ENCODE measurements at places on chromosomes 13 and 19. TPM values are rescaled to one million over a fixed set of nuclear protein-coding genes. Genes with fewer than 3 reads are reported as not detected.

Gene GIPC3
- total RNA-seq, result 0.65 TPM

Gene CKM
- under 0.01 TPM for total RNA-seq

Gene C19orf25
- 17.5 TPM for total RNA-seq

- DNase-seq, result no peak
These were observed 645.1 kb downstream of the UQCRFS1 start for GRCh38 chr19:28567834-28568233.

- DNase-seq, result no peak
These were observed 16.6 kb upstream of the USP12 start for GRCh38 chr13:27188239-27188638.

DNA sequence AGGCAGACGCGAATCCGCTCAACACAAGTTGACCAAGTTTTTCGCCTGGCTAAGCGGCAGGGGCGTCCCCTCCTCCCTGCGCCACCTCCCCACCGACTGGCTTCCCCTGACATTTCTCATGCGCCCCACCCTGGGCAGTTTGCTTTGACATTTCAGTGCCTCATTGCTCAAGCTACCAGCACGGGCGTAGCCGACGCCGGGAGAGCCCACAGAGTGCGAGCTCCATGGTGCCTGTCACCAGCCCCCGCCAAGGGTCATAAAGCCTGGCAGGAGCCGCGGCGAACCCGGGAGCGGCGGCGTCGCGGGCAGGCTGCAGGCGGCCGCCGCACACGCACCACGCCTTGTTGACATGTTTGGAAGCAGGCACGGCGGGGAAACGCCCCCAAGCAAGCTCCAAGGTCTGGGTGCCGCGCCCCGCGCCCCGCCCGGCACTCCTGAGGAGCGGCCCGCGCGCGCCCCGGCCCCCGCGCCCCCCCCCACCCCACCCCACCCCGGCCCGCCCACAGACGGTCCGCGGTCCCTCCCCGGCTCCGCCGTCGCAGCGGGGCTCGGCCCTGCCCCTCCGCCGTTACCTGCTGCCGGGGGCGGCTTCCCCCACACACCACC, 601 bp downstream of the FBXL3 start:
- peak; percentile 69 for DNase-seq

- no peak for DNase-seq
These were observed 113.7 kb downstream of the VWA8 start for GRCh38 chr13:41847216-41847615.

GRCh38 chr19:9498183-9498902, at the start of gene ZNF560:
Gene ZNF560, minus strand, starts transcription at chr19:9498616. Its CDS starts 23,303 bp downstream, at chr19:9475313.
- no peak for DNase-seq

DNA sequence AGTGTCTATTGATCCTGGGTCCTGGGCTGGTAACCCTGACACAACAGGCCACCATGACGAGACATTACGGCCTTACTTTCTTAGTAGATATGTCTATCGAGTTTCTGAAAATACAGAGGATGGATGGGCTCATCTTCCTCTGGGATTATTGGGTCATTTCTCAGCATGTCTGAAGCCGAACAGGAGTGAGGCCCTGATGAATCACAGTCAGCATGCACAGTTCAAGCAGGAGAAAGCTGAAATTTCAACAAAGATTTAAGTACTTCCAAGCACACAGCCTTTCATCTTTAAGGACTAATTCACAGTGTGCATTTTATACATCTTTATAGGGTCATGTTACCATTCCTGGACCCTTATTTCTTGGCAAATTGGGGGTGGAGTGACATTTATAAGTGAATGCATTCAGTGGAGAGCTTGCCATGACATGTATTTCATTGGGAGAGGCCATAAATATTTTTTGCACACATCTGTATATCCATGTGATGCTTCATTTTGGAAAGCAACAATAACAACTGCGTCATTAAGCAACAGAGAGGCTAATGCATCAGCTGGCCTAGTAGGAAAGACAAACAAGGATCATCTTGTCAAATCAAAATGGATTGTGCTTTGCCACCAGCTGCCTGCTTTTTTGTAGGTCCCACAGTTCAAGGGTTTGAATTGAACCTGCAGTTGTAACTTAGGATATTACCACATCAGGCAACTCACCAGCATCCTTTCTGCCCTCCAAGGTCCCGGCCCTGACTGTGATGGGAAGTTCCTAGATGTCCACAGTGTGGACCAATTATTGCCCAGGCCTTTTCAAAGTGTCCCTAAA, 143.5 kb downstream of the DNAJC15 start:
- DNase-seq, result no peak

DNA sequence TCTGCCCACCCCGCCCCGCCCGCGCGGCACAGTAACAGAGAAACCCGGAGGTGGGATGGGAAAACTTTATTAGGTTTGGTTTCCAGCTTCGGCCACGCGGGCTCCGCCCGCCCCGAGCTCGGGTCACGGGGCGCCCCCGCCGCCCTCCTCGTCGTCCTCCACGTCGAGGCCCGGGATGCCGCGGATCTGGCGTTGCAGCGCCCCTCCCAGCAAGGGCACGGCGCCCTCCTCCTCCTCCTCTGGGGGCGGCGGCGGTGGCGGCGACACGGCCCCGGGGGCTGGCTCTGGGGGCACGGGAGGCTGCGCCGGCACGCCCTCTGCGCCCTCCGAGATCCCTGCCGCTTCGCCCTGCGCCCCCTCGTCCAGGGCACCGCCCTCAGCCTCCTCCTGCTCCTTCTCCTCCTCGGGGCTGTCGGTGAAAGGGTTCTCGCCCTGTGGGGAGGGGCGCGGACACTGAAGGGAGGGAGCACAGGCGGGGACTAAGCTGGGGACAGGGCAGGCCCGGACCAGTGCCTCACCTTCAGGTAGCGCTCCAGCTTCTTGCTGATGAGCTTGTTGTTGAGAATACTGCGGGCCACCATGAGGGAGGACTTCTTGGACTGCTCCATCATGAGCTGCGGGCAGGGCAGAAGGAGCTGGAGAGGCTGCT, 536 bp upstream of the AKAP8 start:
- DNase-seq, result peak; percentile 44

- DNase-seq, result no peak
These were observed 24.6 kb downstream of the ZMYM5 start for GRCh38 chr13:19838865-19839275.

DNA sequence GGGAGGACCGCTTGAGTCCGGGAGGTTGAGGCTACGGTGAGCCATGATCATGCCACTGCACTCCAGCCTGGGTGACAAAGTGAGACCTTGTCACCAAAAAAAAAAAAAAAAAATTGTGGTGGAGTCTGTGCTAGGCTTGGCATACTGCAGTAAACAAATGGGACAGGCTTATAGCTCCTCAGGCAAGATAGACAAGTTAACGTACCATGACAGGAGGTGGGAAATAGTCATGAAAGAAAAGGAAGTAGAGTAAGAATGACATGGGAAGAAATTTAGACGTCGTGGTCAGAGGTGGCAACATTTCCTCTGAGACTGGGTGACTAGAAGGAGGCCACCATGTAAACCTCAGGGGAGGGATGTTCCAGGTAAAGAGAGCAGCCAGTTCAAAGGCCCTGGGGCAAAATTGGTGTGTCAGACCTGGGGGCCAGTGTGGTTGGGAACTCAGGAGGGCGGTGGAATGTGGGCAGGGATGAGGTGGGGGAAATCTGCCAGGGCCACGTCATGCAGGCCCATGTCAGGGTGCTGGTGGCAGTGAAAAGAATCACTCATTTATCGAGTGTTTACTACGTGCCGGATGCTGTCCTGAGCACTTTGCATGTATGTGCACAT, 5.6 kb downstream of the SNRPA start:
- no peak for DNase-seq

- no peak for DNase-seq
These were observed 9.6 kb downstream of the CYP2F1 start for GRCh38 chr19:41123716-41124294.
